ENCODE measurements at places on chromosomes 7 and 10. TPM values are rescaled to one million over a fixed set of nuclear protein-coding genes. Genes with fewer than 3 reads are reported as not detected.

Gene NACAD
- polyA plus RNA-seq = 9.1 TPM

Gene IGFBP3
- 109 TPM for polyA plus RNA-seq

Gene RET
- 29.4 TPM for polyA plus RNA-seq

Gene MLXIPL
- 1.5 TPM for polyA plus RNA-seq

Gene TMEM120A
- polyA plus RNA-seq = 54.9 TPM

Data from left renal pelvis (tissue), 4 donors.